Activated gamma-delta T cell treated with Interleukin-2 at 50 U/mL for 16 hours (primary cell): ENCODE measurements at places on chromosomes 4 and X.

DNA sequence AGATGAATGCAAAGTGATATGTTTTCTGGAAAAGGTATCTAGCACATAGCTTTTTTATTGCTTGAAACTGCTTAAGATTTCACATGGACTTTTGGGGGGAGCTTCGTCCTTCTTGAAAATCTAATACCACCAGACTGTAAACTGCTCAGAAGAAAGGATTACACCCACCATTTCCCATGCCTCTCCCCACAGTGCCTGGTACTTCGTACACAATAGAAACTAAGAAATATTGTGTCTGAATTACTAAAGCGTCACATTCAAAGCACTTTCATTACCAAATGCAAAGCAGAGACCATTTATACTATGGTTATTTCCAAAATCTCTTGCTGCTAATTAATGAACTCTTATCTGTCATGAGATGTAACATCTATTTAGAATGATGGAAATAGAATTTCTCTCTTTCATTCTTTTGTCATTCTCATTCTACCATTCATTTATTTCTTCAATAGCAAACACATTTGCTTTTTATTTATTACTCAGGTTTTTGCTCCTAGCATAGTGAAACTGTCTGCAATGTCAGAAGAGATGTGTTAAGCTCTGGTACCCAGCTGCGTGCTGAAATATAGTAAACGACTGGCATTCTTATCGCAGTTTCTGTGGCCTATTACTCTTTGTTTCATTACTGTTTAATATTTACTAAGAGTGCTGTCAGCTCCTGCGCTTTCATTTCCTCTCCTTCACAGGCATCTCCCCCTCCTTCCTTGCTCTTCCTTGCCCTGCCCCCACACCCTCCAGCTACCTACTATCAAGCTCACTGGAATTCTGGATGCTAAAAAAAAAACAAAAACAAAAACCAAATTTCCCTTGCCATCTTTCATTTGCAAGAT is 51.4 kb upstream of the RAPGEF2 start:
- DNase-seq, result no peak

- no peak for DNase-seq
Measured at GRCh38 chr4:88958080-88958479, 98.9 kb downstream of the FAM13A start.

GRCh38 chr4:7377223-7377865 is 57.4 kb downstream of the PSAPL1 start:
- DNase-seq, result no peak

GRCh38 chrX:69493193-69493592 is 10.9 kb upstream of the NALF2 start:
- DNase-seq, result no peak

GRCh38 chr4:6909113-6909969 is at the start of gene TBC1D14:
TSS of gene TBC1D14 (plus strand) at chr4:6909826. CDS start at chr4:6923390, 13,564 bp downstream.
- peak; percentile 80 for DNase-seq

DNA sequence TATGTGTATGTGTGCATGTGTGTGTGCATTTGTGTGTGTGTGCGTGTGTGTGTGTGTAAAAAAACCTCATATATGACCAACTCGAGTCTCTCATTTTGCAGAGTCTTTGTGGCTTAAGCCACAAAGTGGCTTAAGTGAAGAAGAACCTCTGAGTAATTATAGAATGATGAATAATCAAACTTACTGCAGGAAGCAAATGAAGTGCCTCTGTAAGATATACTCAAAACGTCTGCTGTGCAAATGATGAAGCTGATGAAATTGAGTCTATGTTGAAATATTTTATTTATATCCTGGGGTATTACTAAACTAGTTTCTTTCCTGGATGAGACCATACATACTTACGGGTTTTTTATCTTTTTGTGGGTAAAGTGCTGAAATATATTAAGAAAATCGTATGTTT is 1198.7 kb downstream of the PCDH7 start:
- no peak for DNase-seq

- no peak for DNase-seq
Measured at GRCh38 chr4:87354168-87355102, 31.8 kb upstream of the HSD17B13 start.
